ENCODE measurements at places on chromosomes 12 and 14.

DNA sequence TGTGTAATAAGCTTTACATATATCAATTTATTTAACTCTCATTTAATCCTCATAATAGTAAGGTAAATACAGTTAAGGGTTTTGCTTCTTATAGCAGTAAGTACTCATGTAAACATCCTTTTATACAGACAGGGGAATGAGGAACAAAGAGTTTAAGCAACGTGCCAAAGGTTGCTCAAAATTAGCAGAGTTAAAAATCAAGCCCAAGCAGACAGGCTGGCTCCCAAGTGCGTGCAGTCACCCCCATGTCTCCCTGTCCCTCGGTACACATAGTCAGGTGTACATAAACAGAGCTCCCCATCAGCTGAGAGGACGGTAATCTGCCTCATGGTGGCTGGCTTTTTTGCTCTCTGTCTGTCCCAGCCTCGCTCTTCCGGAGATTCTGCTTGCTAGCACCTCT, 126.4 kb downstream of the DERA start:
- no peak for DNase-seq

DNA sequence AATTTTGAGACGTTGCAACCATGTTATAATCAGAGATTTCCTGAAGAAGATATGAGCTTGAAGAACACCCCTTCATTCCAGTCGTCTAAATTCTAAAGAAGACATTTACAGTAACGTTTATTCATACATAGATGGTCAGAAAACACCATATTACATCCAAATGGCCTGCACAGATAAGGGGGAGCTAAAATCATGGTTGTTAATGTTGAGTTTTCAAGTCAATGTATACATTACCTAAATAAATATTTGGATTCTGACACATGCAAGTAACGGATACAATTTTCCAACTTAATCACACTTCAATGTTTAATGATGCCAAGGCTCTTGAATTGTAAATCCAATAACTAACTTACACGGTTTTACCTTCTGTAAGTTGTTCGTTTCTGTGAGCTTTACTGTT, 318.4 kb downstream of the SLC6A15 start:
- DNase-seq = no peak

GRCh38 chr12:127277882-127278281, 989.1 kb upstream of the TMEM132C start:
- DNase-seq = no peak

DNA sequence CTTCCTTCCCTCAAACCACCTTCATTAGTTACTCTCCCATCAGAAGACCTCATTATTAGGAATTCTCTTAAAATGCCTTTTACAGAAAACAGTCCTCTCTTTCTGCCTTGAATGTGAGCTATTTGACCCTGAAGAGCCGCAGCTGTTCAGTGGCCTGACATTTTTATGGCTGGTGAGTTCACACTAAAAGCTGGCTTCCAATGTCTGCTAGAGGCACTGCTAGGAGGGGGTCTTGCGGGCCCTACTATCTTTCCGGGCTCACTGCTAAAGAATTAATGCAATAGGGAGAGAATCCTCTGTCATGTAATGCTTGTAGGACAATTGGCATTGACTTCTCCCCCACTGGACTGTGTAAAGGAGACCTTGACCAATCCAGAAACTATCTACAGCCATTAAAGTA, 87.7 kb downstream of the GPR135 start:
- no peak for DNase-seq

- DNase-seq = no peak
Measured at GRCh38 chr12:88339966-88340365, 197.9 kb downstream of the TMTC3 start.

GRCh38 chr12:26271889-26272492, 76.6 kb downstream of the SSPN start:
- DNase-seq = no peak

DNA sequence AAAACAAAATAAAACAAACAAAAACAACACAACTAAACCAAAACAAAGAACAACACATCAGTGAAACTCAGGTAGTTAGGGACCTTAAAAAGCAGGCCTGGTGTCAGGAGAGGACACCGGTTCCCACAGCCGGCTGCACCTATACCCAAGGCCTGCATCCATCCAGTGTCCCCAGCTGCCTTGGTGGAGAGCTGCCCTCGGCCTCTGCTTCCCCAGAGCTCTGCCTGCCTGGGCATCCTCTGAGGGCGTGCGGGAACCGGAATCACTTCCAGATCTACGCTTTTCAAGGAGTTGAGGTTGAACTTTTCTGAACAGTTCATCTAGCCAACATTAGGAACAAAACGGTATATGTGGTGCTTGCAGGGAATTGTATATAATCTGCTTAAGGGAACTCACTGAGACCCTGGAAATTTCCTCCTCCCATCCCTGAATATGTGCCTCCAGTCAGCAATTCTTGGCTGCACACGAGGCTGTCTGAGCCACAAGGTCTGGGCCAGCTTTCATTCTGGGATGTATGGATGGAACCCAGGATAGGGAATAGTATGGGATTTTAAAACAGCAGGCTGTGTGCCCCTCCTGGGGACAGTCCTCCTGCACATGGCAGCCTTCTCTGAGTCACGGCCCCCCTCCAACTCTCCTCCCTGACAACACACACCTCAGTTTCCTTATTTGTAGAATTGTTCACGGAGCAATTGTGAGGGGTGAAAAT, 319.0 kb upstream of the RTL1 start:
- no peak for DNase-seq

DNA sequence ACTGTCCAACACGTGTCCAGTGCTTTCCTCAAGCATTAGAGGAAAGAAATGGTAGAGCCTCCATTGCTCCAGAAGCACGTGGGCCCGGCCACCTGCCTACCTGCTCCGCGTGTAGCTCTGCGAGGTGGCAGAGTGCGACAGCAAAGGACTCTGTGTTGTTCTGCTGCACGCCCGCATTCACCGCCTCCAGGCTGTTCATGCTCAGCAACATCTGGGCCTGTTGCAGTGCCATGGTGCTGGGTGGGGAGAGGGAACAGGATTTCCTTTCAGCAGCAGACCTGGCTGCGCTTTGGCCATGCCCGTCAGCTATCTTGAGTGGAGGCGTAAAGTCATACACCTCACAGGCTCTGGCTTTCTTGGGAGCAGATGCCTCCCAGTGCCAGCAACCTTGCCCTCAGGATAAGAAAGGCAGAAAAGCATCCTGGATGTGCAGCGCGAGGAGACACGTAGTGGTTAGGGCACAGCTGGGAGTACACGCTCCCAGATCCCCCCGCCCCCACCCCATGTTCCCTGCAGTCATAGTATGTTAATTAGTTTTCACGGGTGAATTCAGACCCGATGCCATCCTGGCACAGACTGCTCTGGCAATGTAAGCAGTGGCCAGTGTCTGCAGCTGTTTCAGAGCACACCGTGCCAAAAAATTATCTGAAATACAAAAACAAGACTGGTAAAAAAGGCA, 25.1 kb downstream of the ANAPC5 start:
- no peak for DNase-seq

- no peak for DNase-seq
Measured at GRCh38 chr12:34335819-34336262, 313.5 kb downstream of the ALG10 start.

Data from activated CD8-positive, alpha-beta memory T cell treated with anti-CD3 and anti-CD28 coated beads, Interleukin-2, amount 50 U/mL, for 48 hours (primary cell).